ENCODE measurements at places on chromosomes 7 and 10.

GRCh38 chr7:106257752-106258151 lies 27.0 kb downstream of the NAMPT start:
- DNase-seq = no peak

- DNase-seq = peak; percentile 14
These were observed 41.8 kb downstream of the STK32C start for GRCh38 chr10:132265890-132266496.

DNA sequence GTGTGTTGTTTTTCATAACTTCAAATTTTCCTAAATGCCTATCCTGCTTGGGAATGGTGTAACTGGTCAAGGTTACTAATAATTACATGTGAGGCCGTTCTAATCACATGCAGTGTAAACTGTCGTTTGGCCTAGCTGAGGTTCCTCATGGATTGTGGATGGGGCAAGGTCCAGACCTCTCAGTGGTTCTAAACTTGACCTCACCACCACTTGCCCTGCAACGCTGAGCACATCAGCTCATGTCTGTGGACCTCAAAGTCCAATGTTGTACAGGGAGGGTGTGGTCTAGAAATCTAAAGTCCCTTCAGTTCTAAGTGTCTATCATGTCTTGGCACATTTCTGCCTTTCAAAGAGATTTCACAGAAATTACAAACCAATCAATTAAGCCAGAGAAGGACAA lies 15.6 kb downstream of the RBP3 start:
- no peak for DNase-seq

DNA sequence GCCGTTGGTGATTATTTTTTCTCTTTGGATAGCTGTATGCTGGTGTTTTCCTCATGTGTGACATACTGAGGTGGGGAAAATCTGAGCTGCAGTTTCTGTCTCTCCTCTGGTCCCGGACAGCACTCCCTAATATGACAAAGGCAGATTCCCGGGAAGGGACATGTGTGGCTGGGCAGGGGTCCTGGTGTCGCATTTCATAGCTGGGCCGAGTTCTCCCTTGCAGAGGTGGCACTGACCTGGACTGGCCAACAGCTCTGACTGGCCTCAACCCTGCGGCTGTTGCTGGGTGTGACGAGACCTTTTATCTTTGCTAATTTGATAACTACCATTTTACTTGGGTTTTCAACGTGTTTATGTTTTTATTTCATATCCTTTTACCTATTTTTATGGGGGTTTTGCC lies 248.6 kb upstream of the TCERG1L start:
- no peak for DNase-seq

DNA sequence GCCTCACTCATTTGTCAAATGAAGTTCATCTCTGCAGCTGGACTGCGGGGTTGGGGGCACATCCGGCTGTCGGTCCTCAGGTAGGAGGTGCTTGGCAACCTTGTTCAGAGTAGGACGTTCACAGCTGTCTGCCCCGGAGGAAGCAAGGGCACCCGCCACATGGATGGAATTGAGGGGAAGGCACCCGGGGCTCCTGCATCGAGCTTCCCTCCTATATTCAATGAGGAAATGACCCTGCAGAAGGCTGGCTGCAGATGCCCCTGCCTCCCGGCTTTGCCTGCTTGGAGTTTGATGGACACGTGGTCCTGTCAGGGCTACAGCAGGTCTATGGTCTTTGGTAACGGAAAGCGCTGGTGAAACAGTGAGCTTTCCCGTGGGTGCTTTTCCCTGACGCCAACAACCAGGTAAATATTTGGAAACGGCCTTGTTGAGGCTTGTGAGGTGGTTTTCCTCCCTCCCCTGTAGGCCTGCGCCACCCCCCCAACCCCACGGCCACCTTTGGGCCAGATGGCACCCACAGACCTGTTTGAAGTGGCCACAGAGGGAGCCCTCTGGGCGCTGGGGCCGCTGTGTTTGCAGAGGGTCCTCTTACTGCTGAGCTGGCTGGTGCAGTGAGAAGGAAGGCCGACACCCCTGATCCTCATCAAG lies 32.9 kb downstream of the HTRA1 start:
- DNase-seq = no peak

- no peak for DNase-seq
These were observed 357.5 kb upstream of the SHH start for GRCh38 chr7:156169474-156170370.

DNA sequence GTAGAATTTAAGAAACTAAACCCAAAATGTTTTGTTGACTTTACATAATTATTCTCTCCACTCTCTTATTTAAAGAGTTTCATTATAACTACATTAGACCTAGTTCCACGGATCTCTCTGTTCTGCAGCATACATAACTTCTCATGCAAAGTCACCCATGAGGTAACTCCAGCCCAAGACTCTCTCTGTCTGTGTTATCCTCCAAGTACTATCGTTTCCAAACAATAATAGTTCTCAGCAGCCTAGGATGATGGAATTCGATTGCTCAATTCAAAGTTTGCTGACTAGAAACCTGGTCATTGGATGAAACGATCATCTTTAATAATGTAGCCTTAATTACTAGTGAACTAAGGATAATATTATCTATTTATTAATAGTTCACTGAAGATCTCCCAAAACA lies 203.1 kb upstream of the PTN start:
- peak; percentile 22 for DNase-seq

DNA sequence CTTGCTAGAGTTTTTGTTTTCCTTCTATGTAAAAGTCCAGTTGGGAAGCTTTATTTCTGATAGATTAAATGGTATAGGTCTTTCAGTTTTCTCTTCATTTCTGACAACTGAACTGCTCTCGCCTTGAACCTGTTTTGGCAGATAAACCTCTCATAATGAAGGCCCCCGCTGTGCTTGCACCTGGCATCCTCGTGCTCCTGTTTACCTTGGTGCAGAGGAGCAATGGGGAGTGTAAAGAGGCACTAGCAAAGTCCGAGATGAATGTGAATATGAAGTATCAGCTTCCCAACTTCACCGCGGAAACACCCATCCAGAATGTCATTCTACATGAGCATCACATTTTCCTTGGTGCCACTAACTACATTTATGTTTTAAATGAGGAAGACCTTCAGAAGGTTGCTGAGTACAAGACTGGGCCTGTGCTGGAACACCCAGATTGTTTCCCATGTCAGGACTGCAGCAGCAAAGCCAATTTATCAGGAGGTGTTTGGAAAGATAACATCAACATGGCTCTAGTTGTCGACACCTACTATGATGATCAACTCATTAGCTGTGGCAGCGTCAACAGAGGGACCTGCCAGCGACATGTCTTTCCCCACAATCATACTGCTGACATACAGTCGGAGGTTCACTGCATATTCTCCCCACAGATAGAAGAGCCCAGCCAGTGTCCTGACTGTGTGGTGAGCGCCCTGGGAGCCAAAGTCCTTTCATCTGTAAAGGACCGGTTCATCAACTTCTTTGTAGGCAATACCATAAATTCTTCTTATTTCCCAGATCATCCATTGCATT lies 27.1 kb downstream of the MET start:
- no peak for DNase-seq

GRCh38 chr10:44860811-44861736 lies 50.1 kb upstream of the TMEM72 start:
- peak; percentile 63 for DNase-seq

GRCh38 chr7:21361413-21362125 lies 66.3 kb upstream of the SP4 start:
- no peak for DNase-seq

GRCh38 chr7:37430171-37430570 lies 18.5 kb downstream of the ELMO1 start:
- no peak for DNase-seq

- DNase-seq = no peak
These were observed 41.9 kb downstream of the ADAMTS14 start for GRCh38 chr10:70714245-70714644.

DNA sequence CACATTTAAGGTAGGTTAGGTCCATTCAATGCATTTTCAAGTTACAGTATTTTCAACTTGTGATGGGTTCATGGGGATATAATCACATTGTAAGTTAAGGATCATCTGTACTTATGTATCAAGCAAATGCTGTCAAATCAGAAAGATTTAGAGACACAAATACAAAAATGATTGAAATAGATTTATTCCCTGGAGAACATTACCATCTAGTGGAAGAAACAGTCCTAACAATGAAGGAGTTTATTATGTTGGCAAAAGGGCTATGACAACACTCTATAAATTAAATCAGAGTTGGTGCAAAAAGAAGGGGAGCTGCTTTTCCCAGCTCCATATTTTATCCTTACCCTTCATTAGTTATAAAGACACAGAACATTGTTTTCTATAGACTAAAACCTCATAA lies 69.0 kb downstream of the PRSS58 start:
- no peak for DNase-seq
